ENCODE measurements at places on chromosomes 5 and 9. TPM values are rescaled to one million over a fixed set of nuclear protein-coding genes. Genes with fewer than 3 reads are reported as not detected.

C5 gene
- total RNA-seq, result 4.2 TPM

FSD1L gene
- total RNA-seq, result 6.8 TPM

PIK3R1 gene
- 124 TPM for total RNA-seq

SMAD5 gene
- total RNA-seq, result 97.4 TPM

CYSRT1 gene
- total RNA-seq, result 1.4 TPM

DNA sequence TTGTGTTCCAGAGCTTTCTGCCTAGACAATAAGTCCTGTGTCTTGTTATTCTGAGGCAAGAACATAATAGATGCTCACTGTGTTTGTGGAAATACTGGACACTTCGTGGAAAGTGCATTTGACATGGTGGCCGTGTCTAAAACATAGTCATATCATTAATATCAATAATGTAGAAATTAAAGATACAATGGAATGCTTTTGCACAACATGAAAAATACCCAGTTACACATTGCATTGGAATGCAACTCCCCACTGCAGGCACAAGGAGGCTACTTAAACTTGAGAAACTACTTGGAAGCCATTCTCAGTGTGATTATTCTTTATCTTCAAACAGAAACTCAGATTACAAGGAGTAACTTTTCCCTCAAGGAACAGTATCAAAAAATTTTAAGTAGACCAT lies 145.3 kb upstream of the ZNF462 start:
- DNase-seq, result peak; percentile 67

- peak; percentile 27 for DNase-seq
Measured at GRCh38 chr9:128771094-128771721, 519 bp downstream of the ZER1 start.

GRCh38 chr9:5917273-5917672 lies 26.6 kb downstream of the MLANA start:
- DNase-seq, result no peak

DNA sequence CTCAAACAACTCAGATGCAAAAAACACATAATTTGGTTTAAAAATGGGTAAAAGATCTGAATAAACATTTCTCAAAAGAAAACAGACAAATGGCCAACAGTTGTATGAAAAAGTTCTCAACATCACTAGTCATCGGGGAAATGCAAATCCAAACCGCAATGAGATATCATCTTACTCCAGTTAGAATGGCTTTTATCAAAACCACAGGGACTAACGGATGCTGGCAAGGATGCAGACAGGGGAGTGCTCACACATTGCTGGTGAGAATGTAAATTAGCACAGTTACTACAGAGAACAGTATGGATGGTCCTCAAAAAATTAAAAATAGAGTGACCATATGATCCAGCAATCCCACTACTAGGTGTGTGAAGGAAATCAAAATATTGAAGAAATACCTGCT lies 589.1 kb upstream of the ADAMTS16 start:
- no peak for DNase-seq

GRCh38 chr5:124007675-124008398 lies 495.9 kb downstream of the CSNK1G3 start:
- peak; percentile 18 for DNase-seq

- DNase-seq, result no peak
Measured at GRCh38 chr5:133049726-133050048, 2.1 kb upstream of the HSPA4 start.

DNA sequence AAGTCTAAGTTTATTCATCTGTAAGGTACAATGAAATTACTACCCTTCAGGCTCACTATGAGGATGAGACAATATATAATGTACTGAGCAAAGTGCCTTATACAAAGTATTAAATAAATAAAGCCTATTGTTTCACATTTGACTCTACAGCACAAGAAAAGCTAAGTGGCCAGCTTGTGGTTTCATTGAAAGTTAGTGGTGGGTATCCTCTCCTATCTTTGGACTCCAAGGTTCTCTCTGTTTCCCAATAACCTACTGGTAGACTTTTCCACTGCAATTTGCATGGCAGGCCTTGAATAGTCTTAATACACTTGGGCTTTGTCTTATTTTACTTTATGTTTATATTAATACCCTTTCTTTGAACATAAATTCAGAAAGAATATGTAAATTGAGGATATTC lies 262.7 kb downstream of the DEPDC1B start:
- DNase-seq, result no peak

- DNase-seq, result no peak
Measured at GRCh38 chr9:89426384-89426961, 71.4 kb downstream of the SEMA4D start.

DNA sequence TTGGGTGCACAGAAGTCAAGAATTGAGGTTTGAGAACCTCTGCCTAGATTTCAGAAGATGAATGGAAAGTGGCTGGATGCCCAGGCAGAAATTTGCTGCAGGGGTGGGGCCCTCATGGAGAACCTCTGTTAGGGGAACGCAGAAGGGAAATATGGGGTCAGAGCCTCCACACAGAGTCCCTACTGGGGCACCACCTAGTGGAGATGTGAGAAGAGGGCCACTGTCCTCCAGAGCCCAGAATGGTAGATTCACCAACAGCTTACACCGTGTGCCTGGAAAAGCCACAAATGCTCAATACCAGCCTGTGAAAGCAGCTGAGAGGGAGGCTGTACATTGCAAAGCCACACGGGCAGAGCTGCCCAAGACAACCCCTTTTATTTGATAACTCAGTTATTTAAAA lies 383.5 kb downstream of the TLE4 start:
- DNase-seq, result no peak

DNA sequence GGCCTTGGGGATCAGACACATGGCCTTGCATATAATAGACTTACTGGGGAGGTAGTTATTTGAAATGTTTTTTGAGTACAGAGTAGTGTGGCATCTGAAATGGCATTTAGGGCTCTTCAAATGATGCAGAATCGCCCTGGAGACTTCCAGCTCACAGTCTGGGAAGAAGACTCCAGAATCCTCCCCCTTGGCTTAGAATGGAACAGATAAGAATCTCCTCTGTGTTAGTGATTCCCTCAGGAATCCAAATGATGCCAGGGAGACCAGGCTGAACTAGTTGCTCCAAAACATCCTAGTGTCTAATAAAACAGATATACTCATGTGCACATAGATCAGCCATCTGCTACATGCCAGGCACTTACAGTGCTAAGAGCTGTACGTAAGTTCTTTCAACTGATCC lies 38.6 kb upstream of the SMC5 start:
- no peak for DNase-seq

DNA sequence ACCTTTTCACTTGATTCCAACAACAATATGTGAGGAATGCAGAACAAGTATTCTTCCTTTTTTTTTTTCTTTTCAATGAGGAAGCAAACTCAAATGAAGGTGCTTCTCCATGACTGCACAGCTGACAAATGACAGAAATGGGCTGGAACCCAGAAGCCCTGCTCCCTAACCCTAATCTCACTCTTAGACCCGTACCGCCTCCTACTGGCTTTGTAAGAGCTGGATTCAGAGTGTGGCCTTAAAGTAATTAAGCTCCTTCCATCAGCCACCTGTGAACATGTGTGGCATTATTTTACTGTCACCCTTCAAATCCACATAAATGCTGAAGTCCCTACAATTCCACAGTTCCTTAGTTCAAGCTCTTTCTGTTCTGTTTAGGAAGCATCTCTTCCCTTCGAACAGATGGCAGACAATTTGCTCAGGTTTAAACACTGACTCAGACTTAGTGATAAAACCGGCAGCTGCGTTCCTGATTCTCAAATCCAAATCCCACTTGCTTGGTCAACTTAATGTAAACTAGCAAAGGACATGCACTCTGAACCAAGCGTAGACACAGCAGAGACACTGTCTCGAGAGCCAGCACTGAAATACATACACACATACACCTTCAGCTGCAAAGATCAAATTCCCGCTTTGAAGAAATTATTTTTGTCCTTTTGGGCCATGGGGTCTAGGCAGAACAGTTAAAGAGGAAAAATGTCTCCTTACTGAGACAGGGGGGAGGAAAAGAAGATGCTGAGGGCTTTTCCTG lies 316.7 kb upstream of the TLE4 start:
- DNase-seq, result peak; percentile 33

GRCh38 chr9:12822111-12822510 lies 47.3 kb downstream of the LURAP1L start:
- no peak for DNase-seq

GRCh38 chr5:171436804-171437285 lies 17.4 kb downstream of the FGF18 start:
- DNase-seq, result no peak

GRCh38 chr9:6793203-6793602 lies 35.4 kb downstream of the KDM4C start:
- no peak for DNase-seq

All from MCF 10A (cell line).